ENCODE measurements at places on chromosomes 1 and 21.

DNA sequence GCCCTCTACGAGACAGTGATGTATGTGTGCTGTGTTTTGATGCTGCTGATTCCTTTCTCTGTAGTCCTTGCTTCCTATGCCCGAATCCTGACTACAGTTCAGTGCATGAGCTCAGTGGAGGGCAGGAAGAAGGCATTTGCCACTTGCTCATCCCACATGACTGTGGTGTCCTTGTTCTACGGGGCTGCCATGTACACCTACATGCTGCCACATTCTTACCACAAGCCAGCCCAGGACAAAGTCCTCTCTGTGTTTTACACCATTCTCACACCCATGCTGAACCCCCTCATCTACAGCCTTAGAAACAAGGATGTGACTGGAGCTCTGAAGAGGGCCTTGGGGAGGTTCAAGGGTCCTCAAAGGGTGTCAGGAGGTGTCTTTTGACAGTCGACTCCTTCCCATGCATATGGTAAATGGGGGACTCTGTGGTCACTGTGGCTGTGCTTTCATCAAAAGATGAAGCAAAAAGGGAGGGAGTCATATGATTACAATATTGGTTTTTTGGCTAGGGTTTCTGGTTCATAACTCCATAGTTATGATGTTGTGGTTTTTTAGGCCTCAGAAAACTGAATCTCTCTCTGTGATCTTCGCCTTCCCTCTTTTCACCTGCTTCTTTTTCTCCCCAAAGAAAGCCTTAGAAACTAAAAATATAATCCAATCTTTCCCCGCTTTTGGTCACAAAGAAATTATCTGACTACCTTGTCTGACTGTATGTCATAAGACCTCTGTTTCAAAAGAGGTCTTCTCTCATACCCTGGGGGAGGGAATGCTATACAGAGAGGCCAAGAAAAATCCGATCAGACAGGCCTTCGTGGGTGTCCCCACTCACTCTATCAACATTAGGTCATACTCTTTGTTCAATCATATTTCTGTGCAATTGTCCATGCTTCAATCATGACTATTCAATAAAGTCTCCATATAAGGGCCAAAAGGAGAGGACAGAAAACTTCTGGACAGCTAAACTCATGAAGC, 4.2 kb downstream of the OR2T1 start:
- no peak for DNase-seq

DNA sequence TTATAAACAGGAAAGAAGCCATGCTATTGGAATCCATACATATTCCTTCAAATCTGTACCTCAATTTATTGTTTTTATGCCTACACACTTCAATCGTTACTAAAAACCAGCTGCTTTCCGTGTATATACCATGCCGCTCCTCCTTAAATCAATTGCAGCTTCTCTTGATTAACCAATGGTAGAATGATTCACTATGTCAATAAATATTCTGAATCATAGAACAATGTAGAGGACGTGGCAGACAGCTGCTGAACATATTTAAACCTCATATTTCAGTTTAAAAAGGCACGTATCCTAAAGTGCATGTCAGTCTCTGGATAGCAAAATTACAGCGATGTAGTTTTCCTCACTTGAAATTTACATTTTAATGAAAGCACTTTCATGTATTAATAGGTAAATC, 100.4 kb downstream of the MRPL39 start:
- no peak for DNase-seq

- no peak for DNase-seq
Measured at GRCh38 chr1:205579711-205580110, 52.1 kb downstream of the ELK4 start.

DNA sequence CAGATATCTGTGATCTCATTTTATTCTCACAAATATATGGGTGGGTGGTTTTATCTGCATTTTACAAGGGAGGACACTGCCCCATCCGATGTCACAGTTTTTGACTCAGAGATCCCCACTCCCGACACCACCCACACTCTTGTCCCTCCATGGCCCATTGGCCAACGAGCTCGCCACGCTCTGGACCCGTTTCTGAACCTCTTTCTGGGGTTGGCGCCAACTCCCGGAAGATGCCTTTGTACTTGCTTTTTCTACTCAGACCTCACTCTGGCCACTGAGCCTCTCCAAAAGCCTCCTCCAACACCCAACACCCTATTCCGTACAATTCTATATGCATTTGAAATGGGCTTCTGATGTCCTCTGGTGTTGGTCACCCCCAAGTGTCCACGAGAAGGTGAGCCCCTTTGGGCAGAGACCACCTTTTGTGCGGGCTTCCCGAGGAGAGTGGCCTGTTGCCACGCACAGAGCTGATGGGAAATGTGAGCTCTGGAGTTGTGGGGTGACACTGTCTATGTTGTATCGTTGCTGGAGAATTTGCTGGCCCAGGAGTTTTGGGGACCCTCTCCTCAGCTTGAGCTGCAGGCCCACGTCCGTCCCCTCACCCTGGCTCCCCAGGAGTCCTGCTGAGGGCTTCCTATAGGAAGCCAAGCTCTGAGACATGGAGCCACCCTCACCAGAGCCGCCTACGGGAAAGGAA, 366.9 kb upstream of the VAMP3 start:
- no peak for DNase-seq

DNA sequence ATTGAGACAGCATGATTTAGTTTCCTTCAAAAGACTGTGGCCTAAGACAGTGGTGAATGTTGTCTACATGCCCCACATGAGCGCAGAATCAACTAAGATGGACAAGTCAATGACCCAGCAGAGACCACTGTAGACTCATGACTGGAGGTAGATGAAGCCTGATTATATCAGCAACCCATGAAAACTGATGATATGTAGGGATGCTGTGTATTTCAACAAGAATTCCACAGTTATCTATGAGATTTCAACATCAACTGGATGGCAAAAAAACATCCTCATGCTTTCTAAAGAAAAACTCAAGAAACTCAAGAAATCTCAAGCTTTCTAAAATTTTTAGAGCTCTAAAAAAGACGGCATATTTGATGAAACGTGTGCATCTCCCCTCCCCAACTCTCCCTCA, 413.9 kb upstream of the LYPLAL1 start:
- DNase-seq: no peak

DNA sequence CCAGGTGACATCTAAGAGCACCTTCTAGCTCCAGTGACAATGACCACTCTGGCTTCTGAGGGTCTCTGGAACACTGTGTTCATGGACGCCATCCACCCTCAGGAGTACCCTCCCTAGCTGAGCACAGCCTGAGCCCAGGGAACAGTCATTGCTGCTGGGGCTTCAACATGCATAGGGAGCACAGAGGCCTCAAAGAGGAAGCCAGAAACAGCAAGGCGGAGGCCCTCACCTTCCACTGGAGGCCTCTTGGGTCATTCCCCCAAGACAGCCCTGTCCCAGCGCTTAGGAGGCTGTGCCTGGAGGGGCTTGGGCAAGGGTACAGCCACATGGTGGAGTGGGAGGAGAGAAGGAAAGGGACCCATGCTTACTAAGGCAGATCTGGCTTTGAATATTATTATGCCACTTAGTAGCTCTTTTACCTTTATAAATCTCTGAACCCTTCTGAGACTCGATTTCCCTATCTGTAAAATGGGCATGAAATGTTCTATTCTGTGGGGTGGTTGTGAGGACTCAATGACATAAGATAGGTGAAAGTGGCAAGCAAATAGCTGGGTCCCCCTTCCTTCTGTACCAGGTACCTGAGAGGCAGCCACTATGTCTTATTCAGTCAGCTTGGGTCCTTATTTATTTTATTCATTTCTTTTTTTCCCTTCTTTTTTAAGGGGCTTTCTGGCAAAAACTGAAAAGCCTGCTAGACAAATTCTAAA, 32.8 kb downstream of the PTAFR start:
- no peak for DNase-seq

DNA sequence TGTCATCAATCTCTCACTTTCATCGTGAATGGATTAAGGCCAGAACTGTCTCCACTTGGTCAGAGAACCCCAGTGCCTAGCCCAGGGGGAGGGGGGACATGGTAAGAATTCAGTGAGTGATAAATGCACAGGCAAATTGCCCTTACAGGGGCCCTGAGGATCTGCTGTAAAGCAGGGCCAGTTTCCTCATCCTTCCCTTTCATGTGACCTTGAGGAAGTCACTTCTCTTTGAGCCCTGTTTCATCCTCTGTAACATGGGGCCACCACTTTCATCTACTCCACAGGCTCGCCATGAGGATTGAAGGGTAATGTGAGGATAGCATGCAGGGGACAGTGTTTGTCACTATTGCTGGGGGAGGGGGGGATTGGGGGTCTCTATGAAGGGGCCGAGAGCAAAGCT, 28.1 kb upstream of the C1QA start:
- no peak for DNase-seq

- peak; percentile 25 for DNase-seq
Measured at GRCh38 chr1:2786329-2787162, 14.9 kb downstream of the TTC34 start.
